GM04504 (cell line): ENCODE measurements at places on chromosomes 3 and 15.

GRCh38 chr3:154228561-154229216, 95.6 kb downstream of the DHX36 start:
- no peak for DNase-seq

DNA sequence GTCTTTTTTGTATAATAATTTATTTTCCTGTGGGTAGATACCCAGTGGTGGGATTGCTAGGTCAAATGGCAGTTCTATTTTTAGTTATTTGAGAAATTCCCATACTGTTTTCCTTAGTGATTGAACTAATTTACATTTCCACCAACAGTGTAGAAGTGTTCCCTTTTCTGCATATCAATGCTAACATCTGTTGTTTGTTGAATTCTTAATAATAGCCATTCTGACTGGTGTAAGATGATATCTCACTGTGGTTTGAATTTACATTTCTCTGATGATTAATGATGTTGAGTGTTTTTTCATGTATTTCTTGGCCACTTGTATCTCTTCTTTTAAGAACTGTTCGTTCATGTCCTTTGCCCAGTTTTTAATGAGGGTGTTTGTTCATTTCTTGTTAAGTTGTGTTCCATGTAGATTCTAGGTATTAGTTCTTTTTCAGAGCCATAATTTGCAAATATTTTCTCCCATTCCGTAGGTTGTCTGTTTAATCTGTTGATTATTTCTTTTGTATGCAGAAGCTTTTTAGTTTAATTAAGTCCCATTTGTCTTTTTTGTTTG, 713.3 kb upstream of the EPHA6 start:
- no peak for DNase-seq

DNA sequence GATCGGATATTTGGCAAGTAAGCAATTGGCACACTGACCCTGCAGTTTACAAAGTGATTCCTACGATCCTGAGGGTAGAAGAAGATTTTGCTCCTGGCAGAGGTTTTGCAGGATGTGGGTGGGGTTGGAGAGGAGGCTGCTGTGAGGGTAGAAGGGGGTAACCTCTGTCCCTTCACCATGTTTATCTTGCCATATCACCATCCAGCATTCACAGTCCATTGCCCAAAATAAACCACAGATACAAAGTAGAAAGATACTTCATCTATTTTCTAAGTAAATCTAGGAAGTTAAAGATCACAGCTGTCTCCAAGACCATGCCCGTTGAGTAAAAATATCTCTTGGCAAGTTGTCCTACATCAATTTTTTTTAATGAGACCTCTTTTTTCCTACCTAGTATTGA, 51.6 kb downstream of the LIPC start:
- DNase-seq = no peak

DNA sequence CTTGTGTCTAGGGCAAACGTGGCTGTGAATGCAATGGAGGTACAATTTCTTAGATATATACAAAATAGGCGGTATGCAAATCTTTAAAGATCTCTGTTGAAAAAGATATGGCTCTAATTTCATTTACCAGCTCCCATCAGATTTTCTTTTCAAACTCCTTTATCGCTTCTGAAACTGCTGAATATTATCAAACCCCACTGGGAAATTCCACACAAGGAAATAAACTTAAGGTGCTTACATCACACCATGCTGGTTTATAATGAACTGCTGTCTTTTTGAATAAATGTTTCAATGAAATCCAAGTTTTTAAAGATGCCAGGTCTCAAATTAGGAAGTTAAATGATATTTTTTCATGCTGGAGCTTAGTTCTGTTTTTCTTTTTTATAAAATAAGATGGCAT, 102.5 kb upstream of the ICE2 start:
- no peak for DNase-seq

- no peak for DNase-seq
Observed at GRCh38 chr3:24387000-24387399, 107.7 kb downstream of the THRB start.

DNA sequence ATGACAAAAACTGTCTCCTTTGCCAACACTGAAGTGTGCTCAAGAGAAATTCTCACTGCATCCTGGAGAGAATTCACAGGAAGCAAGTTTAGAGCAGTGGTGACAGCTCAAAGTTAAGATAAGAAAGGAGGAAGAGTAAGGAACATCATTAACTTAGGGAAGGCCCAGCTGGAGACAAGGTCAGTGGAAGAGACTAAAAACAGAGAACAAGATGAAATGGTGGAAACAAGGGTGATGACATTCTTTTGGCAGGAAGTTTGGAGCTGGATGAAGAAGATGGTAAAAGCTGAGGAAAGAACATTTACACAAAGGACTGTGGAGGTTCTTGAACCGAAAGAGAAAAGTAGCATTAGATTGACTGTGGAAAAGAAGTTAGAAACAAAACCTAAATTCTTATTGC, 6.7 kb upstream of the SUCLG2 start:
- no peak for DNase-seq

GRCh38 chr3:194573680-194574437, 59.4 kb downstream of the TMEM44 start:
- DNase-seq = no peak

- no peak for DNase-seq
Observed at GRCh38 chr3:134535186-134535970, 49.5 kb downstream of the CEP63 start.

DNA sequence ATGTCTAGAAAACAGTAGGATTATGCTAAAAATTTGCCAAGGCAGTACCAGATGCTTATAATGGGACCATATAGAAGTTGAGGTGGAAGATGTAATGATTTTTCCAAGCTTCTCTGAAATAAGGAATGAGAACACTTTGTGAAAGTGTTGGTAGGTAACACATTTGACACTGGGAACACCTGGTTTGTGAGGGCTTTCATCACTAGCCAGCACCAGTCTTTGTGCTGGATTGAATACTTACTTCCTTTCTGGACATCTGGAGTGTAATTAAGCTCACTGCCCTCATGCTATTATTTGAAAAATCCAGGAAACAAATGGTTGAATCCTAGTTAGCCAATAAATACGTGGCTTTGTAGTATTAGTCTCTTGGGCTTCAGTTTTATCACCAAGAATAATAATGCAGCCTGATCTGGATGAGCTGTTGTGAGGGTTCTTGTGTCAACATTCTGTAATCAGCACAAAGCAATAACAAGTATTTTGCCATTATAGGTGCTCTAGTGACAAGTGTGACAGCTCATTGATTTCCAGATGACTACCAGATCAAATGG, 12.9 kb downstream of the CCDC80 start:
- DNase-seq = no peak

DNA sequence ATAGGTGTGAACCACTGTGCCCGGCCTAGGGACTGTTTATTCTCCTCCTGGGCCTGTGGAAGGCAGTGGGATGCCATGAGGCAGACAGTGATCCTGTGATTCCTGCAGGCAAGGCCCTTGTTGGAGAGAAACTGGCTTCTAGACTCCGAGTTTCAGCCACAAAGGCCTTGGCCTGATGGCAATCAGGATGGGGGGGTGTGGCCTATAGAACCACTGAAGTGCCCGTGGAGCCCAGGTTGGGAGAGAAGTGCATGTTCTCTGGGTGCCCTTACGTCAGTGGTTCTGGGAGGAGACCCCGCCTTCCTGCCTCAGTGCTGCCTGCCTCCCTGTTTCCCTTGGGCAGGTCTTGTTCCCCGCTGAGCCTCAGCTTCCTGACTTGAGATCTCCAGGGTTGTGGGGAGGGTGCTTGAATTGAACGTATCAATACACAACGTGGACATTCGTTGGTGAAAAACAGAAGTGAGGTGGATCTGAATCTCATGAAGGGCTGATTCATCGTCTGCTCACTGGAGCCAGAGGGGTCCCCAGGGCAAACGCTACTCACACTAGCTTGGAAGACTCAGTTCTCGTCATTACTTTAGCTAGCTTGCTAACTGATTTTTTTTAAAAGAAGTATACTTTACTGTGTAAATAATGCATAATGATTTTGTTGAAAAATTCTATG, 31.8 kb downstream of the IRAK2 start:
- DNase-seq = no peak

DNA sequence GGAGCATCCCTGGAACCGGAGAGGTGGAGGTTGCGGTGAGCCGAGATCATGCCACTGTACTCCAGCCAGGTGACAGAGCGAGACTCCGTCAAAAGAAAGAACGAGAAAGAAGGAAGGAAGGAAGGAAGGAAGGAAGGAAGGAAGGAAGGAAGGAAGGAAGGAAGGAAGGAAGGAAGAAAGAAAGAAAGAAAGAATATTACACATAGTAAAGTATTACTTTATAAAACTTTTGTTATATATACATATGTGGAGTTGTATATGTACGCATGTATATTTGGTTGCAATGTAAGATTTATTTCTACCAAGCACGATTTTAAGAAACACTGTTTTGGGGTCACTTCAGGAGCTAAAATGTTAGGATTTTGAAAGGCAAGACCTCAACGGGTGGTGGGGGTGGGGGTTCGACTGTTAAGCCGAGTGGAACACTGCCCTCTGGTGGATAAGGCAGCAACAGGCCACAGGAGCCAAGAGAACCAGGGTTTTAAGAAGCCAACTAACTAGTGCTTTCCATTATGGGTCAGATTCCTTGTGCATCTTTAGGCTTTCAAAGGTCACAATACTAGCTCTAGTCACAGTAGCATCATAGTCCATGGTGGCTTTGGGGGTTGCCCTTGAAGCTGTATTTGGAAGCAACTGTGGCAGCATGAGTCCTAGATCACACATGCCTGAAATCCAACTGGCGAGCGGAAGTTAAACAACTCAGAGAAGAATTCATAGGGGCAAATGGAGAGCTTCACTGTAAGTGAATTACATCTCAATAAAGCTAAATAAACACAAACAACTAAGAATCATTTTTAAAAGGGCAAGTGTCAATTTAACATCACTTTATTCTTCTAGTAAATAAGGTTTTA, 22.5 kb downstream of the GLB1 start:
- DNase-seq = peak; percentile 42

DNA sequence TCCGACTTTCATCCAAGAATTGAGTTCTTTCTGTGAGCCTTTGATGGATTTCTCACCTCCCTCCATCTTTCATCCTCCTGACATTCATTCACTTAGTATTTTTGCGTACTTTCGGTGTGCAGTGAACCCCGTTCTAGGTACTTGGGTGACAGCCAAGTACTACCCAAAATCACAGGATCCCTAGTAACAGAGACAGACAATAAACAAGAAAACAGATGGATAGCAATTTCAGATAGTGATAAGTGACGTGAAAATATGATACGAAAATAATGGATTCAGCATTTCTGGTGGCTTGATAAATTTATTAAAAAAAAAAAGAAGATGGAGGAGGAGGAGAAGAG, 264 bp upstream of the CMTM6 start:
- DNase-seq = no peak

GRCh38 chr3:136678981-136679380, 73.2 kb downstream of the STAG1 start:
- peak; percentile 8 for DNase-seq

DNA sequence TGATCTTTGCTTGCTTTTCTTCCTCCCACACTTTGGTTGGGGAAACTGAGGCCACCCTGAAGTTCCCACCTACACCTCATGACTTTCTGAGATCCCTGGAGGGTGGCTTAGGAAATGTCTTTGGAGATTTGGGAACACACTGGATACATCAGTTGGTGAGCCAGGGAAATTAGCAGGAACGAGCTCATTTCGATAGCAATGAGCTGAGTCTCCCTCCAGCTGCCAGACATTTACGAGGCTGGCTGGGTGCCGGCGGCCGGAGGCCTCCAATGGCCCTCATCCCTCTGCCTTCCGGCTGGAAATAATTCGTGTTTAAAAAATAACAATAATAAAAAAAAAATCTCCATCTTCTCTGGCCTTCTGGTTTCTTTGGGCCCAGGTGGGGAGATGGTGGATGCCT, 38.8 kb downstream of the SMAD6 start:
- peak; percentile 79 for DNase-seq

- DNase-seq = peak; percentile 42
Observed at GRCh38 chr15:56243163-56244037, at the start of gene RFX7. Gene RFX7, minus strand, starts transcription at chr15:56243879. Its CDS starts 594 bp downstream, at chr15:56243285.

DNA sequence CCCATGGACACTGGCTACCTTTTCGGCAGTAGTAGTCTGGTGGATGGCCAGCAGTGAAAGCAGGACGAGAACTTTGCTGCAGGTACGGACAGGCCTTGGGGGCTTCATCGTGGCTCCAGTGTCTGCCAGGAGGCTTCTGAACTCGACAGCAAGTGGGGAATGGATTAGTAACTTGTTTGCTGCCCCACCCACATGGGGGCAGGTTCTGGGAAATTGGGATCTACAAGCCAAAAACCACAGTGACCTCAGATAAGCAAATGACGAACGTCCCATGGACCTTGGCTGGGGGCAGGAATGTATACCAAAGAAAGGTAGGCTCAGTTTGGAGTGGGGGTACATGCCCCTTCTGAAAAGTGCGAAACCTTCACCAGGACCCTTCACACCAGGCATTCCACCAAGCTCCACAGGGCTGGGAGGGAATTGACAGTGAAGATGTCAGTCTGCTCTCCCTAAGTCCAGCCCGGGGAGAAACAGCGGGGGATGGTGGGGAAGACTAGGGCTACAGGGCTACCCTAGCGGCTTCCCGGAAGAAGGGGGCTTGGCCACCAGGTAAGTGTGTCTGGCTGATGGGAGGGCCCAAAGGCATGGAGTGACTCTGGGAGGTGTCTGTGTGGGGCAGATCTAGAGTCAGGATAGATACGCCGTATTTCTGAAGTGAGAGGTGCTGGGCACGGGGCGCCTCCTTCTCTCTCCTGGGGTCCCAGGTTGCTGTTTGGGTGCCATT, at the start of gene ITIH4:
Gene ITIH4, minus strand, starts transcription at position 138 of the 724 bp plus-strand sequence. Its CDS starts 30 bp downstream, at position 108.
- DNase-seq = no peak

DNA sequence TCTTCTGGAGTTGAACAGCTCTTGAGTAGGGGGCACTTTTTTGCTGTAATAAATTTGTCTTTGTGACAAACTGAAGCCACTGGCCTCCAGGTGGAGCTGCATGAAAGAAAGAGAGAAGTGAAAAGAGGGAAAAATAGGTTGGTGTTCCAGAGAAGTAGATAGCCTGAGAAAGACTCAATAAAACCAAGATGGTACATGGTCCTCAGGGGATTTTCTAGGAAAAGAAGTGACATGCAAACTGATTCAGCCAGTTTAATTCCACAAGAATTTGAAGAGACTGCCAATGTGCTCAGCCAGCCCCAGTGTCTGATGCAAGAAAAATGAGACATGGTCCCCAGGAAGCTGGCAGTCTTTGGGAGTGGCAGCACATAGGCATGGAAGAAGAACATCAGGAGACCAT, 152.7 kb downstream of the CD47 start:
- DNase-seq = peak; percentile 58

GRCh38 chr3:170267793-170268192, 45.6 kb downstream of the PRKCI start:
- DNase-seq = no peak

DNA sequence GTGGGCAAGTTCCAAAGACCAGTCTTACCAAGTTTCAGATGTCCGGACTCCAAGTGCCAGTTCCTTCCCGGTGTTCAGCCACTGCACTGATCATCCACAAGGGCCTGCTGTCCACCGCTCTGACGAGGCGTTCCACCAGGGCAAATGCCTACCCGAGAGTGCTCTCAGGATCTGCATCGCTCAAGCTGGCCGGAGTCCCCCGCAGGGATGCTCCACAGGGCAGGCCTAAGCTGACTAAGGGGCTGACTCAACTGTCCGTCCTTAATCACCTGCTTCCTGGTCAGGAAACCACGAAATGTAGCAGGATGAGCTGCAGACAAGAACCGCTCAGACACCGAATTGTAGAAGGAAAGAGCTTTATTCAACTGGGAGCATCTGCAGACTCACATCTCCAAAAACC, 341.6 kb downstream of the KCNH8 start:
- no peak for DNase-seq
